ENCODE measurements at places on chromosomes 12 and 14.

DNA sequence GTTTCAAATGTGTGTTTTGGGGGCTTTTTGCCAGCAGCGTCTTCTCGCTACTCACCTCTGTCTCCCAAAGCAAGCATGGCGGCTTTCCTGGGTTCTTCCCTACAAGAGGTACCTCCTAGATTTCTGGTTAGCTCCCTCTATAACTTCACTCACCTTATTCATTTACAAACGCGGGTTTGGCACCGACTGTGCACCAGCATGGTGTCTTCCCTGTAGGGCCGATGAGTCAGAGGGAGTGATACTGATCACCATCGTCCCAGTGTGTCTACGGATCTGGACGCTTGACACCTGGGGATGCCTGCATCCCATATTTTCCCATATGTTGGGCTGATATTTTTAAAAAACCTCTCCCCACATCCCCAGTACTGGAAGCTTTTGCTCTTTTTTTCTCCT is 8.0 kb upstream of the SERPINA12 start:
- no peaks in the 10 kb centered on the region for H3K36me3 ChIP-seq
- no peak overlapping the region for H3K27ac ChIP-seq
- H3K27me3 ChIP-seq, result no peaks in the 10 kb centered on the region
- H3K4me3 ChIP-seq, result no peak overlapping the region

GRCh38 chr12:26238341-26239121 is 43.2 kb downstream of the SSPN start:
- no peak overlapping the region for H3K4me3 ChIP-seq
- H3K27me3 ChIP-seq, result no peaks in the 10 kb centered on the region
- H3K4me1 ChIP-seq, result no peaks in the 10 kb centered on the region
- no peak for DNase-seq
- no peak overlapping the region for H3K27ac ChIP-seq

GRCh38 chr14:21711360-21711961 is 37.8 kb upstream of the OR4E1 start:
- H3K27ac ChIP-seq, result no peak overlapping the region
- no peak for DNase-seq
- no peaks in the 10 kb centered on the region for H3K27me3 ChIP-seq
- no peaks in the 10 kb centered on the region for H3K4me1 ChIP-seq
- no peaks in the 10 kb centered on the region for H3K36me3 ChIP-seq

- DNase-seq, result no peak
- H3K27ac ChIP-seq, result no peak overlapping the region
- no peak overlapping the region for H3K4me3 ChIP-seq
- no peaks in the 10 kb centered on the region for H3K27me3 ChIP-seq
- no peaks in the 10 kb centered on the region for H3K4me1 ChIP-seq
Measured at GRCh38 chr12:2118061-2118460, 65.3 kb downstream of the CACNA1C start.

- 0 out of 2 replicates have a peak, but pooled peaks cover 3% of the 10 kb centered on the region for H3K4me1 ChIP-seq
- no peaks in the 10 kb centered on the region for H3K36me3 ChIP-seq
- no peak overlapping the region for H3K27ac ChIP-seq
Measured at GRCh38 chr14:33696165-33696564, 254.7 kb downstream of the EGLN3 start.

DNA sequence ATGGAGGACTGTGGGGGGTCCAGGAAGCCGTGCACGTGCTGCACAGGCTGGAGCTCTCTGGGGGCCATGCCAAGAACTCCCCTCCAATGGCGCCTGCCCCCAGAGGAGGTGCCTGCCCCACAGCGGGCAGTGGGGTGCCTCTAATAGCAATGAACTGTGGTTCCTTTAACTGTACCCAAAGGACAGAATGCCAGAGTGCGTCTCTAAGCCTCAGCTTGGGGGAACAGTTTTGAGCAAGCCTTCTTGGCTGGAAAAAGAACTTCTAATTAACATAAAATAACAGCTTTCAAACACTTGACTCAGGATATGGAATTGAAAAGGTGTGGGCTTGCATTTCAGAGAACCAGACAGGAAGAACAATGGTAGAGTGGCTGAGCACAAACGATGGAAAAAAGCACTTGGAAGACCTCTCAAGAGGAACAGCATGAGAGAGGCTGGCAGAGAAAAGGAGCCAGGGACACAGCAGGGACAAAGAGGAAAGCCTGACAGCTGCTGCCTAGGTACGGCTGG is 195.6 kb downstream of the TTC7B start:
- no peak for DNase-seq
- H3K27ac ChIP-seq, result no peak overlapping the region
- no peaks in the 10 kb centered on the region for H3K27me3 ChIP-seq

DNA sequence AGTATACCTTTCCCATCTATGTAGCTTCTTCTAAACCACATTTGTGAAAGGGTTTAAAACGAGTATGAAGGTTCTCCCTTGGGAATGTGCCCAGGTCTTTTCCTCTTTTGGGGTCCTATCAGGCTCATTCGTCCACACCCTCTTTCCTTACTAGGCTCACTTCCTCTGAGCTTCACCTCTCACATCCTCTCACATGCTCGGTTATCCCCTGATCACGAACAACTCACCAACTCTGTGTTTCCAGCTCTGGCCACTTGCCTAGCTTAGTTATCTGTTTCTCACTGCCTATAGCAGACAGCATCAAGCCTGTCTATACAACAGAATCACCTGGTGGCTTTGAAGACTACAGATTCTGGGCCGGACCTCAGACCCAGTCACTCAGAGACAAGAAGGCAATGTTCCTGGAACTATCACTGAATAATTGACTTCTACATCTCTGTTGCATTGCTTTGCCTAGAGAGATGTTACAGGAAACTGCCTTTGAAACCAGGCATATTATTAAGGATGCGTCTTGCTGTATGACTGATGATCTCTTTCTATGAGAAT is 158.2 kb downstream of the FOXN3 start:
- H3K36me3 ChIP-seq, result peaks cover 6% of the 10 kb centered on the region
- H3K27ac ChIP-seq, result no peak overlapping the region
- H3K27me3 ChIP-seq, result no peaks in the 10 kb centered on the region

DNA sequence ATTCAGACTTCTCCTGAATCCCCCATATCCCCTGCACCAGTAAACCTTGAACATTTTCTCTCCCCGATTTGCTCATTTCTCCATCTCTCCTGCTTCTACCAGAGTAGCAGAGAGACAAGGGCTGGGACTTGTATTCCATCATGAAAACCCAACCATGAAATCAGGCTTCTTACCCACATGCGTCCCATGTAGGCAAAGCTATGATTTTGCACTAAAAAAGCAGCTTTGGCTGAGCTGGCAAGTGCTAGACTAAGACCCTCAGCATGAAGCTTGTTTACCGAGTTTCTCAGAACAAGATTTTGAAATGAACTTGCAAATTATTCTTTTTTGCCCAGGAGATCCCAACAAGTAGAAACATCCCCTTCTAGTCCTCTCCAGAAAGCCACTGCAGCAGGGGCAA is 80.3 kb upstream of the RFLNA start:
- no peaks in the 10 kb centered on the region for H3K36me3 ChIP-seq
- no peak overlapping the region for H3K4me3 ChIP-seq
- no peaks in the 10 kb centered on the region for H3K27me3 ChIP-seq
- DNase-seq, result no peak
- H3K27ac ChIP-seq, result no peak overlapping the region

- no peak for DNase-seq
- H3K4me1 ChIP-seq, result no peaks in the 10 kb centered on the region
- no peak overlapping the region for H3K4me3 ChIP-seq
Measured at GRCh38 chr14:74190927-74191575, 48.2 kb upstream of the VSX2 start.

DNA sequence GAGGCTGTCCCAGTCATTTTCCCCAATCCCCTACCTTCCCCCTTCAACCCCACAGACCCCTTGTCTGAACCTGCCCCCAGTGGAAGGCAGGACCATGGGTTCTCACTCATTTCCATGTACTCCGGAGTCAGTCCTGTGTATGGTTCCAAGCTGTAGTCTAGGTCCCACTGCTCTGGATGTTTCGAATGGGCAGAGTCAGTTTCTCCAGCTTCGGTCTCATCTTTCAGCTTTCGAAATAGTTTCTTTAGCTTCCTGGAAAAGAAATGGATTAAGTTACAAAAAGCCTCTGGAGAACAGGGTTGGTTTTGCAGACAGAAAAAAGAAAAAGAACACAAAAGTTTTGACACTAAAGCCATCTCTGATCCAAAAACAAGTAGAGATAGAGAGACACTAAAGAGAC is 167.5 kb downstream of the NTF3 start:
- no peaks in the 10 kb centered on the region for H3K36me3 ChIP-seq
- no peaks in the 10 kb centered on the region for H3K27me3 ChIP-seq
- H3K4me3 ChIP-seq, result no peak overlapping the region
- H3K4me1 ChIP-seq, result no peaks in the 10 kb centered on the region

DNA sequence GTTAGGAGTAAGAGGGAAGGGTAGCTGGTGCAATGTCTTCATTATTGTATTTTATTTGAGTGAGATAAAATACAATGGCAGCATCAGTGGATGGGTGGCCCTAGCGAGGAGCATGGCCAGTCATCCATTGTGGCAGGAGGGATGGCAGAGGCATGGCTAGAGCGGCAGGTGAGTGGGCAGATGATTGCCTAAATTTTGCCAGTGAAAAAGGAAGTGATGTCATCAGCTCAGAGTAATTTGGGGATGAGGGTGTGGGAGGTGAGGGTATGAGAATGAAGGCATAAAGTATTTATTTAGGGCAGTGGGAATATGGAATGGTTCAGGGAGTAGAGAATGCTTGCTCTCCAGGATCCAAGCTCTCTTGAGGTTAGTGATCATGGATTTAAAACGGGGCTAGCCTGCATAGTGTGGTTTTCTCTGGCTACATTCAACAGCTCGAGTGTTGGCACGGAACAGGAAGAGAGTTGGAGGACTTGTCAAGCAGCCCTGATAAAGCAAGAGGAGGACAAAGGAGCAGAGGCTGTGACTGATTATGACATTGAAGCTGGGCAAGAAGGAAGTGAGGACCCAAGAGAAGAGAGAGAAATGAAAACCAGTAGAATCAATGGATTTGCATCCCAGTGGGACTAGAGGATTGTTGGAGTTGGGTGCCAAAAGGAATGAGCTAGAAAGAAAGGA is 18.7 kb upstream of the SERPINA6 start:
- H3K4me3 ChIP-seq, result no peak overlapping the region
- H3K27ac ChIP-seq, result no peak overlapping the region
- H3K36me3 ChIP-seq, result no peaks in the 10 kb centered on the region
- H3K27me3 ChIP-seq, result no peaks in the 10 kb centered on the region
- no peak for DNase-seq

GRCh38 chr14:91365552-91365951 is 52.1 kb downstream of the CCDC88C start:
- H3K27me3 ChIP-seq, result no peaks in the 10 kb centered on the region
- H3K4me3 ChIP-seq, result no peak overlapping the region
- no peak for DNase-seq
- H3K4me1 ChIP-seq, result peaks cover 7% of the 10 kb centered on the region
- no peak overlapping the region for H3K27ac ChIP-seq
- H3K36me3 ChIP-seq, result no peaks in the 10 kb centered on the region

GRCh38 chr12:111312708-111313107 is 56.2 kb downstream of the PHETA1 start:
- H3K27me3 ChIP-seq, result no peaks in the 10 kb centered on the region
- no peak overlapping the region for H3K27ac ChIP-seq
- no peak for DNase-seq
- H3K4me1 ChIP-seq, result no peaks in the 10 kb centered on the region

DNA sequence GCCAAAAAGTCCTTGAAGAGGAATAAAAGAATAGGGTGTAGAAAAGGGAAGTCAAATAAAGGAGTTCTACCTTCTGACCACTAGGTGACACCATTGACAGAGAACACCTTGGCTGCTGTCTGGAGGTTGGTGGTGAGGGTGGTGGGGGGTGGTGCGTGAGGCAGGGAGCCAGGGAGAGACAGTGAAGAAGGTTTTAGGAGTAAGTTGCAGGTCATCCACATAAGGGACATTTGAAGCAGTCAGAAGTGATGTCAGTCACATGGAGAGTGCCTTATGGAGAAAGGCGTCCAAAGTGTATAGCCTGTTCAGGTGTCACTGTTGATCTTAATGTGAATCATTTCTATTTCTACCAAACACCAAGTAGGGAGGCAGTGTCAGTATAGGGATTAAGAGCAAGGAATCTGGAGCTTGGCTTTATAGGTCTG is 279.3 kb upstream of the DDHD1 start:
- H3K4me3 ChIP-seq, result no peak overlapping the region
- peaks cover 3% of the 10 kb centered on the region for H3K4me1 ChIP-seq
- no peak overlapping the region for H3K27ac ChIP-seq
- H3K27me3 ChIP-seq, result no peaks in the 10 kb centered on the region

- no peaks in the 10 kb centered on the region for H3K4me1 ChIP-seq
- no peaks in the 10 kb centered on the region for H3K36me3 ChIP-seq
- no peak overlapping the region for H3K27ac ChIP-seq
- no peak for DNase-seq
- H3K4me3 ChIP-seq, result no peak overlapping the region
- no peaks in the 10 kb centered on the region for H3K27me3 ChIP-seq
Measured at GRCh38 chr12:89231686-89232085, 120.6 kb downstream of the DUSP6 start.

DNA sequence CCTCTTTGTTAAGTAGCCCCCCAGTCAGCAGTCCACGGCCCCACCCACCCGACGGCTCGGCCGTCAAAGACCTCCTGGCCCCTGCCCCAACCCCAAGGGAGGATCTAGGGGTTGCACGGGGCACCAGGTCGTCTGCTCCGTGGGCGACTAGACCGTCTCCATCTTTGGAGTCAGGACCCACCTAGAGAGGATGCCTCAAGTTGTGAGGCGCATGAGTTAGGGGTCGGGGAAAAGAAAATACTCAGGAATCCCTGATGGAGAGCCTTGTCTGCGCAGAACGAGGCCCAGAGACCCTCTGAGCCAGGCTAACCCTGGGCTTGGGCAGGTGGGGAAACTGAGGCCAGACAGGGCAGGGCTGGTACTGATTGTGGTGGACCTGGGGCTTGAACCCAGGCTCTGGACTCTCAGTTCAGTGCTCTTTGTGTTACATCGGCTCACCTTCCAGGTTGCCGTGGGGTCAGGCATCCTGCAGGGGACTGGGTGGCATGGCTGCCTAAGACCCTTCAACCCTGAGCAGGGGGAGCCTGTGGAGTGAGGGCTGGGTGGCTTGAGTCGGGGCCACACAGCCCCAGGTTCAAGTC is 839 bp downstream of the OTUB2 start:
- H3K4me3 ChIP-seq, result peak overlapping the region; percentile 51
- H3K4me1 ChIP-seq, result peaks cover 16% of the 10 kb centered on the region
- no peak overlapping the region for H3K27ac ChIP-seq
- peaks cover 3% of the 10 kb centered on the region for H3K27me3 ChIP-seq
- no peaks in the 10 kb centered on the region for H3K36me3 ChIP-seq

- H3K36me3 ChIP-seq, result no peaks in the 10 kb centered on the region
- peak; percentile 54 for DNase-seq
- H3K4me3 ChIP-seq, result no peak overlapping the region
- H3K27ac ChIP-seq, result no peak overlapping the region
- H3K27me3 ChIP-seq, result peaks cover 5% of the 10 kb centered on the region
Measured at GRCh38 chr12:94140556-94140955, 7.8 kb upstream of the PLXNC1 start.

DNA sequence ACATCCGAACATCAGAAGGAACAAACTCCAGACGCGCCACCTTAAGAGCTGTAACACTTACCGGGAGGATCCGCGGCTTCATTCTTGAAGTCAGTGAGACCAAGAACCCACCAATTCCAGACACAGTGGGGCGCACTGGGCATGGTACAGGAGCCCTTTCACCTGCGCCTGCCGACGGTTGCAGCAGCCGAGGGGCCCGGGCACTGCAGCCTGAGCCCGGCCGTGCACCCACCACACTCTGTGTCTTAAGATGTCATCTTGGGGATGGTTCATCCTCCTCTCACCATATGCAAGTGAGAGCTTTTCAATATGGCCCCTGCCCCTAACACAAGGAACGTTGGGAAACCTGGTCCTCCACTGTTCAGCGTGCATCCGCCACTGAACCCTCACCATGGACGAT is 288.3 kb downstream of the TTC8 start:
- H3K27ac ChIP-seq, result no peak overlapping the region
- peaks cover 1% of the 10 kb centered on the region for H3K27me3 ChIP-seq
- H3K4me3 ChIP-seq, result no peak overlapping the region

Data from H1 (cell line).